ENCODE measurements at places on chromosomes 2 and 18.
A peak's percentile ranks its signal among the peaks of the same experiment; 100 is the strongest.

DNA sequence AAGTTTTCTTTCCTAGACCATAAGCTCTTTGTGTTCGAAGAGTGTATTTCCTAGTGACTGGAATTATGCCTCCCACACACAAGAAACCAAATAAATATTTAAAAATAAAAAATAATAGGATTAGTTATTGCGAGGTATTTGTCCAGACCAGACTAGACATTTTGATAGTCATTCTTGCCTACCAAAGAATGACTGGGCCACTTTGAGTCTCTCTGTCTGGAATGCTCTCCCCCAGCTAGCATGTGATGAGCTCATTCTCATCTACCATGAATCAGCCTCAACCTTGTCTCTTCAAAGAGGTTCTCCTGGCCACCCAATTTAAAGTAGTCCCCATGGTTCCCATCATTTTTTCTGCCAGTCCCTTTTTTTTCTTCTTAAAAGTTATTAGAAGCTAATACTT is 13.9 kb upstream of the DSC1 start:
- DNase-seq, result peak; percentile 4

DNA sequence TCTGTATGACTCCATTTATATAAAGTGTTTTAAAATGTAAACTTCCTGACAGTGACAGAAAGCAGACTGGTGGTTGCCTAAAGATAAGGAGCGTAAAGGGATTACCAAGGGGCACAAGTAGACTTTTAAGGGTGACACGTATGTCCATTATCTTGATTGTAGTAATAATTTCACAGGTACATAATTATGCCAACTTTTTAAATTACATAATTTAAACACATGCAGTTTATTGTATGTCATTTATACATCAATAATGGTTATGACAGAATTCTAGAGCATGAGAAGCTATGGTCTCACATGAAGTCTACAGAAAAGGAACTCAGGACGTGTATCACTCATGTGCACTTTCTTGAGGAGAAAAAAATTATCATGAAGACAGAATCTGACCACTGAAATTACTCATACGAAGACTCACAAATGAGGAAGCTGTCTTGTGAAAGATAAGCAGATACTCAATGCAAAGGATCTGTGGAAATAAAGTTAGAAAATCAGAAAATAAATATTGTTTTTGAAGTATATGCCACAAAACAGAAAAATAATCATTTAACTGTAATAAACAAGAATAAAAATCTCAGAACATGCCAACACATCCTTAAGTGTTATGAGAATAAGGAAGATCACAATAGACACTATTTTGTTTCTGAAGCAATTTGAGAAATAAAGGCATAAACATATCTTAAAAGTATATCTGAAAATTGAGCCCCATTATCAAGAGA is 84.4 kb downstream of the TMEM131 start:
- no peak for DNase-seq

GRCh38 chr2:4020153-4020552 is 316.8 kb downstream of the DCDC2C start:
- peak; percentile 33 for DNase-seq

GRCh38 chr2:120720231-120720630 is 15.4 kb upstream of the GLI2 start:
- no peak for DNase-seq

DNA sequence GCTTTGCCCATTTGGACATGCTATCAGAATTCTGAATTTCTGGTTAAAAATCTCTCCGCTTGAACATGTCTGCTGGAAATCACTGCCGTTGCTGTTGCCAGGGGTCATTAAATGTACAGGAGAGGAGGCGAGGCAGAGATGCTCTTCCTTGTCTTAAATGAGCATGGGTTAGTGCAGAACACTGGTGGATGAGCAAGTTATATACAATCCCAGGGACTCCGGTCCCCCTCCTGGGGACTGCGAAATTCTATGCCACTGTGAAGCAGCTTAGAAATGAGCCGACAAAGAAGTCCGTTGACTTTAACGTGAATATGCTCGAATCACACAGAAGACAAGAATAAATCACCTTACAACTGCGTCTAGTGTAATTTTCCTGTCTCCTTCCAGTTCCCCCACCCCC is 95.1 kb upstream of the KLHL14 start:
- no peak for DNase-seq

GRCh38 chr2:46462936-46463335 is 16.4 kb upstream of the TMEM247 start:
- DNase-seq, result no peak

- DNase-seq, result peak; percentile 61
These were observed 38.2 kb downstream of the CERS6 start for GRCh38 chr2:168494190-168494711.

DNA sequence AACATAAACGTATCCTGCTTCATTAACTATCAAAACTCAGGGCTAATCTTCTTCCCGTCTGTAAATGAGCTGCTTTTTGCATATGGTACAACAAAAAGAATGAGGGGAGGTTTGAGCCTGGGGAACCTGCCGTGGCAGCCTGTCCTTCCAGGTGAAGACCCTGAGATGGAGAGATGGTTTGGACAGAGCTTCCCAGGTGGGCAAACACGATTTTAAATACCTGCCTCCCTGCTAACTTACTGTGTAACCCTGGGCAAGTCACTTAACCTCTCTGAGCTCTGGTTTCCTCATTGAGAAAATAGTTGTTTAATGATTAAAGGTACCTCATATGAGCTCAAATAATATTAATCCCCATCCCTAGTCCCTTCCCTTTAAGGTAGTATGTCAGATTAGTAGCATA is 9.0 kb downstream of the EMX1 start:
- DNase-seq, result no peak

DNA sequence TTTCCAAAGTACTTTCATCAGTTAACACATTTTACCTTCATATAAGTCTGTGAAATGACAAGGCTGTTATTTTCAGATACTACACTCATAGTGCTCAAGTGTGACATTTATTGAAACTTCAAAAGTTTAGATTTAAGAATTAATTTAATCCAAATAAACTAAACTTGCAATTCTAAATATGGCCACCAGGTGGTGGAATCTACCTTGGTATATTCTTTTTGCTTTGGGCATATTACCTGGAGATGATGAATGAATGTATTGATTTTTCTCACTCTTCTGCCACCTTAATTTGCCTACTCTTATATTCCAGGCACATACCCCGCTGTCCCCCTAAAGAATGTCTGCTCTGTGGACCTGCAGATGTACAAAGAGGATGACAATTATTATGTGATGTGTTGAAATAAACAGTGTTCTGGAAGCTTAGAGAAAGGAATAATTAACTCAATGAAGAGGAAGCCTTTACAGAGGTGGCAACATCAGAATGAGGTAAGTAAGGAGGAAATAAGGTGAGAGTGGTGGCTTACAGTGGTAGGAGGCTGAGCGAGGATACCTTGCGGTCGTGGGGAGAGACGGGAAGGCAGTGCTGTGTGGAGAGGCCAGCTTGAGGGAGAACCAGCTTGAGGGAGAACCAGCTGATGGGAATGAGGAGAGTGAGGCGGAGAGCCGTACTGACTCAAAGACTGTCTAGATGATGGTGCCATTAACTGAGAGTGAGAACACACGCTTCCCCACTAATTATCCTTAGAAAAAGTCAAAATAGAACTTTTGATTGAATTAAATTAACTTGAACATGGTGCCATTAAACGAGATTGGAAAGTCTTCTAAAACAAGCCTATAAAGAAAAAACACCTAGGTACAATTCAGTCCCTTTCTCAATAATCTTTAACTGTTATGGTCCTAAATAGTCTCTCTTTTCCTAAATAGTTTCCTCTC is 179.5 kb downstream of the CELF4 start:
- DNase-seq, result no peak

DNA sequence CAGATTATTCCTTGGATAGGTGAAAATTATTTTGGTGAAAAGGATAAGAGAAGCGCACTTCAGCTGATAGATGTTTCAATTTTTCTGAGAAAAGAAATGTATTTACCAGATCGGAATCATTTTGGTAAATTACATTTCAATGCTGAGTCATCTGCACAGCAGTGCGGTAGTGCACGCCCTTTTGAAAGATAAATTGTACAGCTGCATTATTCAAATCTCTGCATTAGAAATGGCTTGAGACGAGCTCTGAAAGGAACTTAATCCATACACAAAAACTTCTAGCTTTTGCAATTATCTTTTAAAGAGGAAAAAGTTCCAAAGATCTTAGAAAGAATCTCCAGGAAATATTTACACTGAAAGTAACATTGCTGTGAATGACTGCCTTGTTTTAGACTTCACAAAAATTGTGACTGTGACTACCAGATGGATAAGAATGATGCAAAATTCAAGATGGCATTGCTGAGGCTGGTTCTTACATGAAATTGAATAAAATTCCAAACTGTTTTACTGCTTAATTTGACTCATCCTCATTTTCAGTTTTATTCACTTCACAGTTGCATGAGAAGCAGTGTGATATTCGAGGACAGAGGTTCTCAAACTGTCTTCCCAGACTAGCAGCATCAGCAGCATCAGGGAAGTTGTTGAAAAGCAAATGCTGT is 161.7 kb downstream of the RND3 start:
- no peak for DNase-seq

DNA sequence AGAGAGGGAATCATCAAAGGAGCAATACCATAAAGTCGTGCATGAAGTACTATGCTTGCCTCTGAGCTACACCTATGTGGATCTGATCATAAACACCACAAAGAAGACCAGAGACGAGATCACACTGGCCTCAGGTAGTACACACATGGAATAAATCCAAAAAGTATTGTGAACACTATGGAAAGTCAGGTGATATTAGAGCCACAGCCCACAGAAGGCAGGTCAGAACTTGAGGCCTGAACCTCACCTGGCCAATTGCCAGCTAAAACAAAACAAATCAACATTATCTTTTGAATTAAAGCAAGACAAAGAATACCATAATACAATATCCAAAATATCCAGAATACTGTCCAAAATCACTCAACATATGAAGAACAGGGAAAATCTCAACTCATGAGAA is 371.1 kb downstream of the NCKAP5 start:
- DNase-seq, result no peak

GRCh38 chr2:159910951-159911350 is 112.9 kb upstream of the CD302 start:
- DNase-seq, result no peak

DNA sequence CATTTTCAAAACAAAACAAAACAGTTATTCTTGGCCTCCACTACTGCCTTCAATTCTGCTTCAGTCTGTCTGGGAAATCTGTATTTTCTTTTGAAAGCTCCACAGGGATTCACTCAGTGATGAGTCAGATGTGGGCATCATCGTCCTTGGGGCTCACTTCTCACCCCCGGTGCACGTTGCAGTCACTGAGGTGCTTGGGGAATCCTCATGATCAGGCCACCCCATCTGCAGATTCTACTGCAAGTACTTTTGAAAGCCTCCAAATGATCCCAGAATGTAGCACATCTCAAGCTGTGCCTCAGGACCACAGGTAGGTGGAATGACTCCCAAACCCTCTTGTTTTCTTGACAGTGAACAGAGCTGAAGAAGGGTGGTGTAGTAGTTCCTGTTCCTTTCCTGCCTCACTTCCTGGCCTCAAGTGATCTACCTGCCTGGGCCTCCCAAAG is 34.3 kb downstream of the LPIN2 start:
- DNase-seq, result peak; percentile 48

GRCh38 chr2:173051463-173052215 is 24.0 kb upstream of the MAP3K20 start:
- DNase-seq, result no peak

DNA sequence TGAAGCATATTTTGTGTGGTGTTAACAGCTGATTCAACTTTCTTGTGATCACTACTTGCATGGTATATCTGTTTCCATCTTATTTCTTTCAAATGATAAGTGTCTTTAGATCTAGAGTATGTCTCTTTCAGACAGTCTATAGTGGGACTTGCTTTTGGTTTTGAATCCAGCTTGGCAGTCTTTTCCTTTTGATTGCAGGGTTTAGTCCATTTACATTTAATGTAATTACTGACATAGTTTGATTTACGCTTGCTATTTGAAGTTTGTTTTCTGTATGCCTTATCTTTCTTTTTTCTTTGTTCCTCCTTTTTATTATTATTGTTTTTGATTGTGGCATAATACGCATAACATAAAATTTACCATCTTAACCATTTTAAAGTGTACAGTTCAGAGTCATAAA is 9.2 kb upstream of the RALBP1 start:
- DNase-seq, result no peak

DNA sequence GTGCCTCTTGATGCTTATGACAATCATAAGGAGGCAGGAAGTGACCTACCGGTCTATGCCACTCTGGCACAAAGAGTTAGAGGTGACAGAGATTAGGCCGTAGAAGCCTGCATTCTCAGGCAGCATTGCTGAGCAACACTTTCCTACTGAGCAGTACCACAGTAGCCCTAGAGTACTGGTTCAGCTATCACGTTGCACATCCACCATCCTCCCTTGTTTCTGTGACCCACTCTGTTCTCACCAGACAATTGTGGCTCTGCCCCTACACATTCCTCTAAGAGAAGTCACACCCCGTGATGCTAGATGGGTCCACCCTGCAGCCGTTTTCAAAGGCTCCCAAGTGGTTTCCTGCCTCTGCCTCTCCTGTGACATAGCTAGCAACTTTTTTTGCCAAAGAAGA is 22.6 kb upstream of the SUCLG1 start:
- no peak for DNase-seq

GRCh38 chr18:46333431-46334135 is 229.4 kb downstream of the HAUS1 start:
- DNase-seq, result peak; percentile 41

DNA sequence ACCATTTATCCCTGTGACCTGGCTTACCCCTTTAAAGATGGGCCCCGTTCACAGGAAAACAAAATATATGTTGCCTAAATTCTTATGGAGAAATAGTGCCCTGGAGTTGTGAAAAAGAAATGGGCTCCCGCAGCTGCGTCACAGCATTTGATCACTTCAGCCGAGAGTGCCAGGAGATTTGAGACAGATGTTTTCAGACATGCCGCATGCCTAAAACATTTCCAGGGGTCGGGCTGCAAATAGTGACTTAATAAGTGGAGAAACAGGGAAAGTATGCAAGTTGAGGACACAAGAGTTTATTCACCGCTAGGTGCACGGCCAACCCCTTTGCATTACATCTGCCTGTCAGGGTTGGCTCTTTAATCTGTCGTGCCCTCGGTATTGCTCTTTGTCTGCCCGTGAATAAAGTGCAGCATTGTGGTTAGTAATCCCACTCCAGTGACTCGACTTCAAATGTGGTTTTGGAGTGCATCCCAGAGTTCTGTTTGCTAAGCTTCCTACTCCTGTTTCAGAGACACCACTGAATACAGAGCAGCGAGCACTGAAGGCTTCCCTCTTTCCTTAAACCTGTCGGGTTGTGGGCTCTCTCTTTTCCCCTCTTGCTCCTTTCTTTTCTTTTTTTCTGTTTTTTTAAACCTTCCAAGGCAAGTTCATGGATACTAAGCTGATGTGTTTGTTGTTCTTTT is 187.5 kb downstream of the LTBP1 start:
- peak; percentile 32 for DNase-seq
